ENCODE measurements at places on chromosomes 1 and 21.

GRCh38 chr1:159791461-159791860 lies 10.7 kb downstream of the DUSP23 start:
- DNase-seq, result no peak

DNA sequence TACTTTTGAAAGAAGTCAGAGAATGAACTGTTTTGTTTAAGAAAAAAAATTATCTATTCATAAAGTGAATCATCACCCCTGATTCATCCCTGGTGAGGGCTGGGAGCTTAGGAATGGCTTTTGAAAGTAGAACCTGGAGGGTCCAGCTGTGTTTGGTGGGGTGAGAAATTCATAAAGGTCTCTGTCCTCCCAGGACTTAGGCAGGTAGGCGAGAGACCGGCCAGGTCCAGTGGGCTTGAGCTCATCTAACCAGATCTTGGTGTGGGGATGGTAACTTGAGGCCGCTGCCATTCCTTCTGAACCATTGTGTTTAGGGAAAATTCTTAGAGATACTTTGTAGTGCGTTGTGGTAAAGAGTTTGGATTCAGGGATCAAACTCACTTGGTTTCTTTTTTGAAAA lies 156.8 kb upstream of the TNR start:
- DNase-seq, result no peak

GRCh38 chr1:58830291-58830690 lies 46.4 kb upstream of the JUN start:
- DNase-seq, result no peak

DNA sequence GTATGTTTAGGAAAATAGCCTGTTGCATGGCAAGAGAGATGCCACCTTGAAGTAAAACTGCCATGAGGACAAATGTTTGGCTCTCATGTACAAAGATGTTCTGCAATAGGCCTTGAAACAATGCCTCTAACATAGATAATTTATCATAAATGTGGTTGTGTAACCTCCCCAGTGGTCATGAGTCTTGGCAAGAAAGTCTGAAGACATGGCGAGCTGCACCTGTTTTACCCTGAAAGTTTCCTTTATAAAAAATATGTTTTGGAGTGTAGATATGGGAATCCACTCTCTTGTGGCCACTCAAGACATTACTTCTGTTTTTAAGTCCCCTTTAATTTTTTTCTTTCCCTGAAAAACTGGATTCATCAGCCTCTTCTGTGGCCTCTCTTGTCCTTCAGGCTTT lies 2217.1 kb downstream of the NCAM2 start:
- DNase-seq, result no peak

DNA sequence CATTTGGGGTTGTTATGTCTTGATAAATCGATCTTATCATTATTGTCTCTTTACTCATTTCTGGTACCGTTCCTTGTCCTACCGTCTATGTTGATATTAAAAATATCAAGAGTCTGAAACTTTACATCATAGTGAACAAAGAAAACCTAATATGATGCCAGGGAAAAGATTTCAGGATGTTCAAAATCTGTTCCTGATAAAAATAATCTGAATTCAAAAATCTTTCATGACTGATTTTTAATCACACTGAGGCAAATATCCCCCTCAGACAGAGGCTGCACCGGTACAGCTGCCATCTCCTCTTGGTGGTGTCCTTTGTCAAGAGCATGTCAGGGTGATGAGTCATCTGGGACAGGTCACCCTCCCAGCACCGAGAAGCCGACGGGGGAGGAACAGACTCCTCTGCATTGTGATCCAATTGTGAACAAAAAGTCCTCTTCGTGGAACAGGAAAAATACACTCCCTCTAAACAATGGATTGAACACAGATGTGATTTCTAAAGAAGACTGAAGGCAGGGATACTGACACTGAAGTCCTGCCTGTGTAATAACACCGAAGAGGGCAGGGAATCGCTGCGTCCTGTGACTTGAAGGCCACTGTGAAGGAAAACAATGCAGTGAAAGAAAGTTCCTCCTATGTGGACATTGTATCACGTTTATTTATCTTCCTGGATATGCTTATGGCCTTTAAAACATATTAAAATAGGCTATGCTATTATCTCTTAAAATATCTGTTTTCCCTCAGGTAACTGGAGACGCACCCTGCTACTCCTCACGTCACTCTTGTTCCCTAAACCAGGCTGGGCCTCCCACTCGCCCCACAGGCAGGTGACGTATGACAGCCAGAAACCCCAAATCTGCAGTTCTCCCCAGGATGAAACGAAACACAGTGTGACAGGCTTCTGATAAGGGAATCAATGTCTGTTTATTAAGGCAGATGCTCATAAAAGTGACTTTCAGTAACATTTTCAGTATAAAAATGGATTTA lies 4.3 kb upstream of the SPATC1L start:
- no peak for DNase-seq

DNA sequence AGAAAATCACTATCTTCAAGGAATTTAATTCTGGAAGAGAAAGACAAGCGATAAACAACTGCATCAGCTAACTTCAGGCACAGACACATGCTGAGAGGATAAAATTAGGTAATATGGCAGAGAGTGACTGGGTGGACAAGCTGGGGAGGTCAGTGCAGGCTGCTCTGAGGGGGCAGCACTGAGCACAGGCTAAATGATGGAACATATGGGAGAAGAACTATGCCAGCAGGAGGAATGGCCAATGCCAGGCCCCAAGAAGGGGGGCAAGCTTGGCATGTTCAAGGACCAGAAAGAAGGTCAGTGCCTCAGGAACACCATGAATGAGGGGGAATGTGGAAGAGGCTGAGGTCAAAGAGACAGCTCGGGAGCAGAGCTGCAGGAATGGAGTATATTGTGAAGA lies 190.7 kb upstream of the MAP1LC3C start:
- DNase-seq, result no peak

- DNase-seq, result no peak
Measured at GRCh38 chr21:42348762-42349161, 2.0 kb downstream of the TFF2 start.

GRCh38 chr21:15839601-15840000 lies 109.8 kb downstream of the USP25 start:
- no peak for DNase-seq

GRCh38 chr1:61133335-61134019 lies 51.1 kb downstream of the NFIA start:
- no peak for DNase-seq

DNA sequence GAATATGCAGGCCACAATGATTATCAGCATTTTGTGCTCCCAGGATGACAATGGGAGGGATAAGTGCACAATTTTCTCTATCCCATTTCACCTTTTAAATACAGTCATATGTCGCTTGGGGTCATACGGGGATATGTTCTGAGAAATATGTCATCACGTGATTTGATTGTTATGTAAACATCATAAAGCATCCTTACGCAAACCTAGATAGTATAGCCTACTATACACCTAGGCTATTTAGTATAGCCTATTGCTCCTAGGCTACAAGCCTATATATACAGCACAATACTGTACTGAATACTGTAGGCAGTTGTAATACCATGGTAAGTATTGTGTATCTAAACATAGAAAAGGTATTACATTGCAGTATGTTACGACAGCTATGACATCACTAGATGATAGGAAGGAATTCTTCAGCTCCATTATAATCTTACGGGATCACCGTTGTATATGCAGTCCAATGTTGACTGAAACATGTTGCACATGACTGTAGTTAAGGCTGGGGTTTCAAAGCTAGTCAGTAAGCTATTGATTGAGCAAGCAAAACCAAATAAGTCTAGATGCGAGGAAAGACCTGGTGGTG lies 18.9 kb downstream of the RUSC1 start:
- DNase-seq, result no peak

GRCh38 chr1:23084880-23085279 lies 65.6 kb downstream of the KDM1A start:
- DNase-seq, result no peak

Measured in Karpas-422 (cell line).